H9 (cell line): ENCODE measurements at places on chromosomes 5 and 9. TPM values are rescaled to one million over a fixed set of nuclear protein-coding genes. Genes with fewer than 3 reads are reported as not detected.

The POLR3G gene
- 73.6 and 75.4 TPM in 2 replicates for total RNA-seq

The GMCL2 gene
- not detected in 2 replicates for total RNA-seq

DNA sequence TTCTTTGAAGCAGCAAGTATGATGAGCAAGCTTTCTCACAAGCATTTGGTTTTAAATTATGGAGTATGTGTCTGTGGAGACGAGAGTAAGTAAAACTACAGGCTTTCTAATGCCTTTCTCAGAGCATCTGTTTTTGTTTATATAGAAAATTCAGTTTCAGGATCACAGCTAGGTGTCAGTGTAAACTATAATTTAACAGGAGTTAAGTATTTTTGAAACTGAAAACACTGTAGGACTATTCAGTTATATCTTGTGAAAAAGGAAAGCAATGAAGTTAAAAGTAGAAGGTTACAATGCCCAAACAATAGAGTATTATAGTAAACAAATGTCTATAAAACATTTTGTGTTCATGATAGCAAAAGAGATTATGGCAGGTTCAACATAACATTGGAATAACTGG lies 88.6 kb downstream of the JAK2 start:
- no peak for DNase-seq

GRCh38 chr5:72543365-72543764 lies 36.2 kb upstream of the ZNF366 start:
- DNase-seq = no peak

- DNase-seq = peak; percentile 80
These were observed 24.6 kb downstream of the CDHR2 start for GRCh38 chr5:176573564-176574296.

DNA sequence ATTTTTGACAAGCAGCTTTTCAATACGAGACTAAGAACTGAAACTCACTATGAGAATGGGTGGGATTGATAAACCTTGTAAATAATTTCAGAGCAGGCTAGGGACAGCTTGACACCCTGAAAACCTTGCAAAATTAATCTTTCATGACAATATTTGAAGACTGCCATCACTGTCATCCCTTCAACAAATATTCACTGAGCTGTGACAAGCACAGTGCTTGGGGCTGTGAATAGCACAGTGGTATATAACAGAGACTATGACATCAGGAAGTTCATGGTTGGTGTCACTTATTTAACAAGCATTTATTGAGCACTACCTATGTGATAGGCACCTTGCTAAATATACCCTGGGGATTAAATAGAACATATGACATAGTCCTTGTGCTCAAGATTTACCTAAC lies 741.0 kb upstream of the RIOK2 start:
- no peak for DNase-seq

- DNase-seq = peak; percentile 89
These were observed 47.6 kb downstream of the THBS4 start for GRCh38 chr5:80082731-80083100.

DNA sequence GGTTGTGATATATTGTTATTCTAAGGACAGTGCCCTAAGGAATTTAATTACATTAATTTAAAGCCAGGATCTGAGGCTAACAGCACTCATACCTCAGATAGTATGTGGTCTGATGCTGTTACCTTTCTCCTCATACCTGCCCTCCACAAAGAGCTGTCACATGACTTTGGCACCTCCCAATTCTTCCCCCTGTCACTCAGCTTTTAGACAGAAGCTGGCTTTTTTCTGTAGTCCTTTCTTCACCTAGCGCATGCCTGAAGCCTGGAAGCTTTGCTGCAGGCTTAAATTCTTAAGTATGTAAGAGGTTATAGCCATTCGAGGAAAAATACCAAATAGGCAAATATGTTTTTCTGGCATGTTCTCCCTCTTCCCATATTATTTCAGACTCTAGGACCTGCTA lies 61.0 kb upstream of the ADAMTS19 start:
- peak; percentile 52 for DNase-seq

DNA sequence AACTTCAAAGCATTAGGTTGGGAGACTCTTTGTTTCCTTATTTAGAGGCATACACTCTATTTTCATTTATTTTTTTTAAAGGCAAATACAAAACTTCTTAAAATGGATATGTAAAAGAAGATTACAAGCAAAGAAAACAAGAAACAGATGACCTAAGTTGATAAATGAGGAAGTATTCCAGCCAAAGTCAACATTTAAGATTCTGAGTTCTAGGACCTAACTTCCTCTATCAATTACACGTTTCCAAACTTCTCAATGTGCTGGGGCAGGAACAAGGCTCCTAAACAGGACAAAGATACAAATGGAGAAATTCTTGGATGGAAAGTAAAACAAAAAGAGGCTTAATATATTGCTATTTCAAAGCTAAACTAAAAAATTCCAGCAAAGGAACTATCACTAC lies 89.5 kb downstream of the TLE1 start:
- DNase-seq = no peak

- no peak for DNase-seq
These were observed 695 bp upstream of the NDFIP1 start for GRCh38 chr5:142107736-142108431.

DNA sequence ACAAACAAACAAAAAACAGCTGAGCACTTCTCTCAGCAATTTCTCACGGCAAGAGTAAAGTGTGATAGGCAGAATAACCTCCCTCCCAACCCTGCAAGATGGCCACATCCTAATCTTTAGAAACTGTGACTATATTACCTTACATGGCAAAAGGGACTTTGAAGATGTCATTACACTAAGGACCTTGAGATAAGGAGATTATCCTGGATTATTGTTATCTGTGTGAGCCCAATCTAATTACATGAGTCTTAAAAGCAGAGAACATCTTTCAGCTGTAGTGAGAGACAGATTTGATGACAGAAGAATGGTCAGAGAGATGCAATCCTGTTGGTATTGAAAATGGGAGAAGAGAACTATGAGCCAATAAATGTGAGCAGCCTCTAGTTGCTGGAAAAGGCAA lies 347.9 kb downstream of the CDH9 start:
- DNase-seq = no peak

GRCh38 chr5:158953929-158954534 lies 145.7 kb downstream of the EBF1 start:
- no peak for DNase-seq

DNA sequence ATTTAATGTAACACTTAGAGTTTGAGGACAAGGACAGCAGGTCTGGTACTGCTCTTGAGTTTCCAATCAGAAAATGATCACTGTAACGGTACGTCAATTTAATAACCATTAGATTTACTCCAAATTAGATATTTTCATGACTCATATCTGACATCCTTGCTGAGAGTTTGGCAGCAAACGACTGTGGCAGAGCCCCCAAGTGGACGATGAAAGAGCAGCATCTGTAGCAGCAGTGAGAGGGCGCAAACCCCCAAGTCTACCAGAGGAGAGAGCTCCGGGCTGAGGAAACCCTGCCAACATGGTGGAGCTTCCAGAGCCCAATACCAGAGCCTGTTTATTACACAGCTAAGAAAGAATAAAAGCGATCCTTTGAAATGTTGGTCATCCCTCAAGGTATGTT lies 73.2 kb upstream of the EPB41L4A start:
- DNase-seq = peak; percentile 78

GRCh38 chr5:32428426-32428825 lies 16.1 kb downstream of the ZFR start:
- DNase-seq = no peak

- DNase-seq = no peak
These were observed 73.3 kb downstream of the DPYSL3 start for GRCh38 chr5:147436596-147436995.

GRCh38 chr5:10467281-10468198 lies 25.9 kb downstream of the ROPN1L start:
- peak; percentile 38 for DNase-seq
